ENCODE measurements at places on chromosomes 2 and 18.

- DNase-seq = no peak
These were observed 115.3 kb downstream of the DOCK10 start for GRCh38 chr2:224927011-224927410.

DNA sequence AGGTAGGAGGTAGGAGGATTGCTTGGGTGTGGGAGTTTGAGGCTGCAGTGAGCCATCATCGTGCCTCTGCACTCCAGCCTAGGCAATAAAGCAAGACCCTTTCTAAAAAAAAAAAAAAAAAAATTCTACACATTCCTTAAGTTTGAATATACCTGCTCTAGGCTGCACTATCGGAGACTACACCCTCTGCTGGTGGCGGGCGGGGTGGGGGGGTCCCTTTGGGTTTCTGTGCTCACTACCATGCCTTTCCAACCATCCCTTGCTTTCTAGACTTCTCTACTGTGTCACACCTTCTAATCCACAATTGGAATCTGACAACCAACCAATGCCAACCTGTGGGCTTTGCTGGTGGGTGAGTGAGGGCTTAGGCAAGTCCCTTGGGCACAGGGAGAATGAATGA lies 34.7 kb upstream of the FAM136A start:
- no peak for DNase-seq

DNA sequence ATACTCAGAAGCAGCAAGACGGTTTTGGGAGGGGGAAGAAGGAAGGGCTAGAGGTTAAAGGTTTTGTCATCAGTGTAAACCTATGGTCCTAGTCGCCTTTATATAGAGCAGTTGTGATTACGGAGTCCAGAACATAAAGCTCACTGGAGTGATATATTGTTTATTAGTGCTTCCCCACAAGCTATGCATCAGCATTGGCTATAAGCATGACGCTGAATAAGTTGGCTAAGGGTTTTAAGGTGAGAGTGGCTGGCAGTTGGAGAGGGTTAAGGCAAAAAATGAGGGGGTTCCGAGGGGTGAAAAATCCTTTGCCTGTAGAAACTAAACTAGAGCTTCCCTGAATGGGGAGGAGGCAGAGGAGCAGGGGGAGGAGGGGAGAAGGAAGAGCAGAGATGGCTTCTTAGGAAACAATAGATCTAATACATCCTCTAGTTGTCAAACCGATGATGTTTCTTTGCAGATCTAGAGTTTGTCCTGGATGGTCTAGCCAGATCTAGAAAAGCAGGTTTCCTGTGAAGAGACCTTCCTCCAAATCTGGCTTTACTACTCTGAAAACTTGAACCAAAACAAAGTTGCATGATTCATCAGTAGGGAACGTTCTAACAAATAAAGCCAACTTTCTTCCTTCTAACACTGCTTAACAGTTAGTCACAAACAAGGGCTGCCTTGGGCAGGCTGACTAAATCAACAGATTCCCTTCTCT lies 2.5 kb downstream of the KLF7 start:
- DNase-seq = no peak

DNA sequence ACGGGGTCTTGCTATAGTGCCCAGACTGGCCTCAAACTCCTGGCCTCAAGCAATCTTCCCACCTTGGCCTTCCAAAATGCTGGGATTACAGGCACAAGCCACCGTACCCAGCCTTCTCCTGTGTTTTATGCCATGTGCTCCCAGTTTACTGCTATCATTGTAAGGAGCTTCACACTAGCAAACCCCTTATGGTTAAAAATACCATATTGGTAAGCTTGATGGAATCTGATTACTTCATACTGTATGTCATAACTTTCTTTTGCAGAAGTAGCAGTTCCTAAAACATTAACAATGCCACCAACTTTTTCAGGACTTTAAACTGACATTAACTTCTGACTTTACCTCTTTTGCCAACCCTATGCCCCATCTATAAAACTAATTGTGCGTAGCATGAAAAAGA lies 36.2 kb downstream of the HAT1 start:
- no peak for DNase-seq

GRCh38 chr2:232336981-232337720 lies 41.4 kb upstream of the ALPP start:
- DNase-seq = no peak

- no peak for DNase-seq
These were observed 5.3 kb downstream of the MLPH start for GRCh38 chr2:237492137-237492890.

DNA sequence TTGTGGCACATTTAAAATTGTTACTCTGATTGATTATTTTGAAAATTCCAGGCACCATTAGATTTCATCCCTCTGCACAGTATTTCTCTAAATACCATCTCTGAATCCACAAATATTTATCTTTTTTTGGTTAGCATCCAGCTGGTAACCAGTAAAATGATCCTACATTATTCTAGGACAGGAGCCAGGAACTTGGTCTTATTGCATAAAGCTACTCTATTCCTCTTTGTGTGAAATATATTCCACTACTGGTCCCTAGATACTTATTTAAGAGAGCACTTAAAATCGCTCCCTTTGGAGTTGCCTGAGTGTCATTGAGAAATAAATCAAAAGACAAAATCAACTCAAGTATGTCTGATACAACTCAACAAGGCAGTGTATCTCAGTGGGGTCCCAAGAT lies 7.4 kb upstream of the MBOAT2 start:
- DNase-seq = no peak

GRCh38 chr18:45342166-45342565 lies 273.1 kb upstream of the SLC14A2 start:
- DNase-seq = no peak

DNA sequence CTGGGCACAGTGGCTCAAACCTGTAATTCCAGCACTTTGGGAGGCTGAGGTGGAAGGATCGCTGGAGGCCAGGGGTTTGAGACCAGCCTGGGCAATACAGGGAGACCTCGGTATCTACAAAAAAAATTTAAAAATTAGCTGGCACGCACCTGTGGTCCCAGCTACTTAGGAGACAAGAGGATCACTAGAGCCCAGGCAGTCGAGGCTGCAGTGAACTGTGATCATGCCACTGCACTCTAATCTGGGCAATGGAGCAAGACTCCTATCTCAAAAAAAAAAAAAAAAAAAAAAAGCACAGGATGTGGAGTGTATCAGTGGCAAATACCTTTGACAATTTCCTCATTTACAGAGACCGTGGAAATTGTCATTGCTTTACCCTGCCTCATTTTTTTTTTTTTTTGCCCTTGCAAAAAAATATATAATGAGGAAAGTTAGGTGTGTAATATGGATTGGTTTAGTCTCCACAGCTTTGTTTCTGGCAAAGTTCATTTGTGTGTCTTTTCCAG lies 20.9 kb upstream of the PPP1CB start:
- no peak for DNase-seq

DNA sequence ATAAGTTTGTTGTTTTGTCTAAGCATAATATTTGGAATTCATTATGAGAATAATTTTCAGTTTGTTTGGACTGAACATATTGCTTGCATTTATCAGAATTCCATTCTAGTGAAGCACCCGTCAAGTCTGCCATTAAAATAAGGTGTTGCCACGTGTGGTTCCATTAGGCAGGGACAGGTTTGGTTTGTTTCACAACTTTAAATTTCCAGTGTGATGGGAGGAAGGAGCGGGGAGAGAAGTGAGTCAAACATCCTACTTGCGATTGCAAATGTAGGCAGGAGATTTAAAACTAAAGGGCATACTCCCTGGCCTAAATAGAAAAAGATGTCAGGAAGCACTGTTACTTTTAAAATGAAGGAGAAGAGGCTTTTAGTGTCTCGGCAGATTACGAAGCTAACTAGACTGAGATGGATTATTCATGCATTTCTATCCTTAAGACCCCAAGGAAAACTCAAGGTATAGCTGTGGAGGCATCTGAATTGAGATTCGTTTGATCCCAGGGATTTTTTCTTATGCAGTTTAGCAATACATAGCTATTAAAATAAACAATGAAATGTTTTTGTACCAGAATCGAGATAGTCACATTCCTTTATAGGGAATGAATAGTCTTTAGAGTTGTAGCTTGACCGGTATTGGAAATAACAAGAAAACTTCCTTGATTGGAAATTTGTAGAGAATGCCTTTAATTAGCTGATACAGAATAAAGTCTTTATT lies 19.8 kb downstream of the GRHL1 start:
- DNase-seq = no peak

- no peak for DNase-seq
These were observed 14.7 kb upstream of the RAB1A start for GRCh38 chr2:65144571-65144970.

GRCh38 chr18:8707556-8708300 lies 2.4 kb downstream of the MTCL1 start:
- no peak for DNase-seq

GRCh38 chr2:98697651-98698337 lies 33.1 kb downstream of the MGAT4A start:
- DNase-seq = no peak

- no peak for DNase-seq
These were observed at the start of gene VAMP8 for GRCh38 chr2:85577386-85578242. VAMP8 (plus strand) TSS chr2:85577586; CDS start chr2:85577647, 61 bp downstream.

DNA sequence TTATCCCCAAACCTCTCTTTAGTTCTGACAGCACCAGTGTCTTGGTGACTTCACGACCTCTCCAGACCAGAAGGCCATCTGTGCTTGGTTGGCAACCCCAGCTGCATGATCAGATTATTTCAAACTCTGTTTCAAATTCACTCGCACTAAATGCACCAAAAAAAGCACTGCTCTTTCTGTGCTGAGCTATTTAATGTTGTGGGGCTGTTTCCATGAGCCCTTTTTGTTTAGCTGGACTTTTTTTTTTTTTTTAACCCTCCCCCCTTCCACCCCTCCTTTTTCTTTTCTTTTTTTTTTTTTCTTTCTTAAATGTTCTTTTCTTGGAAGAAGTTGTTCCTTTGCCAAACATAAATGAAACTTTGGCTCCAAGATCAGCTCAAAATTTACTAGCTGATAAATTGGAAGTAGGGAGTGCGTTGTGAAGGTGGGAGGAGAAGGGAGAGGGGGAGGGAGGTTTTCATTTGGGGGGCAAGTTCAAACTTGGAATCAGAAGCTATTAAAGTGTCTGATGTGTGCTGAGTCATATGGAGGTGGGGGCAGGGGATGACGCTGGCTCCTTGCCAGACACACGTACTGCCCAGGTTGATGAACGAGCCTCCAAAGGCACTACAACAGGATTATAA lies 543.0 kb upstream of the TNP1 start:
- DNase-seq = no peak

DNA sequence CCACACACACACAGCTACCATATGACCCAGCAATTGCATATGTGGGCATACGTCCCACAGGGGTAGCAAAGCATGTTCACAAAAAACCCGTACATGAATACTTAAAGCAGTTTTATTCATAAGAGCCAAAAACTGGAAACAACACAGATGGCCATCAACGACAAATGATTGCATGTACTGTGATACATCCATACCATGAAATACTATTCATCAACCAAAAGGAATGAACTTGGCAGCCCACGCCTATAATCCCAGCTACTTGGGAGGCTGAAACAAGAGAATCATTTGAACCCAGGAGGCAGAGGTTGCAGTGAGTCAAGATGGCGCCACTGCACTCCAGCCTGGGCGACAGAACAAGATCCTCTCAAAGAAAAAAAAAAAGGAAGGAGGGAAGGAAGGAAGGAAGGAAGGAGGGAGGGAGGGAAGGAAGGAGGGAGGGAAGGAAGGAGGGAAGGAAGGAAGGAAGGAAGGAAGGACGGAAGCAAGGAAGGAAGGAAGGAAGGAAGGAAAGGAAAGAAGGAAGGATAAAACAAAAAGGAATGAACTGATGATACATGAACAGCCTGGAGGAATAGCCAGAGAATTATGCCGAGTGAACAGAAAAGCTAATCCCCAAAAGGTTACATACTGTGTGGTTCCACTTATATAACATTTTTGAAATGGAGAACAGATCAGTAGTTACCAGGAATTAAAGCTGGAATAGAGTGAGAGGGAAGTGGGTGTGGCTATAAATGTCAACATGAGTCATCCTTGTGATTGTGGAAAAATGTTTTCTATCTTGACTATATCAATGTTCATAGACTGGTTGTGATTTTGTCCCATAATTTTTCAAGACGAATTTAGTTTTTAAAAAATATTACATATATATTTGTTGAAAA lies 19.6 kb upstream of the YPEL5 start:
- no peak for DNase-seq

DNA sequence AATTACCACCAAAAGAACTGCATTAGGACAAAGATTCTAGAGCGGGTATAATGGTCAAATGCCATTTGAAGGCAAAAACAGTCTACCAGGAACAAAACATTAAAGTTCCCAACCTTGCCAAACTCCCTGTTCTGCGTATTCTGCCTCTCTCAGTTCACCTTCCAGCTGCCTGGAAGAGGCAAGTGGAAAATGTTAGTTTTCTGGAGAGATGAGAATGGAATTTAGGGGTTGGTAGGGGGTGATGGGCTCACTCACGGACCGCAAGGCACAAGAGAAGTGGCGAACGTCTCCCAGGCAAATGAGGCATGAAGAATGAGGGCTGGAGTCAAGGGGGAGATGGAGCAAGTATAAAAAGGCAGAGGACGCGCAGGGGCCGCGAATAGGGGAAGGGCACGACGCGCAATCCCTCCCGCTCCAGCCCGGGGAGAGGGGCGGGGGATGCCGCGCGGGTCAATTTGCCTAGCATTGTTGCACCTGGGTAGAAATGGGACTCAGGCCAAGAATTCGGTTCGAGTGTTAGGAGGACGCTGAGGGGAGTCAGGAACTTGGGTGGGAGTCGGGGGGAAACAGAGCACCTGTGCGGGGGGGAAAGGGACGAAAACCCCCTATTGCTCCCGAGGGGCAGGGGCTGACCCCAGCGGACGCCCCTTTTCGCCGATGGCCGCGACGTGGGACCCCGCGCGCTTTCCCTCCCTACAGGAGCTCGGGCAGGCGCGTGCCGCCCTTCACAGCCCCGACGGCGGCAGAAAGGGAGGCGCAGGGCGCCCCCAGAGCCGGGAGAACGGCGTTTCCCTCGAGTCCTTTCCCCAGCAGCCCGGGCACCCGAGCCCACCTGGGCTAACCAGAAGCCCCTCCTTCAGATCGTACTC lies 573 bp downstream of the PAIP2B start:
- peak; percentile 54 for DNase-seq

DNA sequence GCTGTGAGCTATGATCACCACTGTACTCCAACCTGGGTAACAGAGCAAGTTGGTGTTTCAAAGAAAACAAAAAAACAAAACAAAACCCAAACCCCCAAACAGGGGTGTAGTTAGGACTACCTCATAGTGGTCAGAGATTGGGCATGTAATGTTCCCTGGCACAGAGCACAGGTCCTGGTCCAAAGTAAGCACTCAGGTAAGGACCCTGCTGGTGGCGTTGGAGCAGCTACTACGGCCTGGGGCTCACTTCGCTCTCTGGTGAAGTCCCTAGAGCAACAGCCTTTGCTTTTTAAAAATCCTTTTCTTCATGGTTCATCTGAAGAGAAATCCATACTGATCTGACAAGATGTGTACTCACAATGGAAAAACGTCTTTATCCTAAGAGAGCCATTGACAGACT lies 130.4 kb downstream of the ZNF236 start:
- DNase-seq = no peak

GRCh38 chr2:102664471-102664909 lies 45.1 kb downstream of the SLC9A2 start:
- no peak for DNase-seq
